ENCODE measurements at places on chromosomes 6 and 20.
A peak's percentile ranks its signal among the peaks of the same experiment; 100 is the strongest.

- H3K4me3 ChIP-seq = no peak overlapping the region
- H3K27ac ChIP-seq = no peak overlapping the region
Measured at GRCh38 chr6:159681191-159681880, 11.7 kb downstream of the SOD2 start.

DNA sequence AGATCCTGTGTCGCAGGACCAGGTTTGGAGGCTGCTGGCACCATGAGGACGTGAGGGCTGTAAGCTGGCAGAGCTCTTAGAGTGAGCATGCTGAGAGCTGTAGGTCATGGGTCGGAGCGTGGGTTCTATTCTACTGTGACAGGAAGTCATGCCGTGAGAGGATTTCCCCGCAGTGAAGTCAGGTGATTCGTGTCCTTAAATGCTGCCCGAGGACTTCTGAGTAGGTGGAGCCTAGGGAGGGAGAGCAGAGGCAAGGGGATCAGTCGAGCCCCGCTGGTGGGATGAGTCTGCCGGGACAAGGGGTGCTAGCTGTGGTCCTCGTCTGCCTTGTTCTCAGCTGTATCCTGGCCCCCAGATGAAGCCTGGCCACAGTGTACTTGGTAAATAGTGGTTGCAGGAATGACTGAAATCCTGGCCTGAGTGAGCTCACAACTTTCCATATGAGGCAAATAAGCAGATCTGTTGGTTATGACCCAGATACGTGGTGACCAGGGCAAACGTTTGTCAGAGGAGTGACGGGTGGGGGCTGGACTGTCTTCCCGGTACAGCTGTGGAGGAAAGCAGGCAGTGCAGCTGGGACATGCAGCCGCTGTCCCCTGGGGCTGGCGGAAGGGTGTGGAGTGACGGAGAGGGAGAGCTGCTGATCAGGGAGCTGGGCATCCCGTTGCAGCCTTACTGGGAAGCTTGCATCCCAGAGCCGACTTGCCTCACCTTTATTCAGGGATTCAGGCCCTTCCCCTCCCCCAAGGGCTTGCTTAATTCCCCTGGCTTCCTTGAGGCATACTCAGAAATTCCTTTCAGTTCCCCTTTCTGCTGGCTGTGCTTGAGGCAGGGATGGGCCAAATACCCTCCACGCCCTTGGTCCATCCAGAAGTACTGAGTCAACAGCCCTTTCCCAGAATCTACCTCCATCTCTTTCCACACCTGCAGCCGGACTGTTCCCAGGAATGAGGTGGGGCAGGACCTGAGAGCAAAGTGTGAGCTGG lies 250.9 kb upstream of the RREB1 start:
- H3K27me3 ChIP-seq = no peaks in the 10 kb centered on the region
- H3K4me1 ChIP-seq = peaks cover 7% of the 10 kb centered on the region
- no peaks in the 10 kb centered on the region for H3K36me3 ChIP-seq
- DNase-seq = no peak
- no peak overlapping the region for H3K4me3 ChIP-seq
- H3K27ac ChIP-seq = no peak overlapping the region

DNA sequence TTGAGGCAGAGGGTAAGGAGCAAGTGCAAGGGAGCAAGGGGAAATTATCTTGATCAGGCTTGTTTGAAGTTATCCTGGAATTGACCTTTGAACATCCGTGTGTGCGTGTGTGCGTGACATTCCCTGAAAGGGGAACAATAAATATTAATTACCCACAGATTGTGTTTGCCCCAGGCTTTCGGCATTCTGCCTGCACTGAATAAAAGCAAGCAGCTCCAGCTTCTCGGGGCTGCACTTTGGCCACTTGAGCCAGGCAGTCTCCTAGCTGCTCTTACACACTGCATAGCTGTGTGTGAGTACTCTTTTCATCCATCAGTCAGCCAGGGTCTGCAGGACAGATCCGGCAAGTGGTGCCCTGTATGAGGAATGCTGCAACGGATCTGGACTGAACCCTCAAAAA lies 107.7 kb upstream of the BTN3A2 start:
- no peak overlapping the region for H3K4me3 ChIP-seq
- H3K36me3 ChIP-seq = no peaks in the 10 kb centered on the region
- peak overlapping the region; percentile 88 for H3K27ac ChIP-seq
- peaks cover 52% of the 10 kb centered on the region for H3K4me1 ChIP-seq

DNA sequence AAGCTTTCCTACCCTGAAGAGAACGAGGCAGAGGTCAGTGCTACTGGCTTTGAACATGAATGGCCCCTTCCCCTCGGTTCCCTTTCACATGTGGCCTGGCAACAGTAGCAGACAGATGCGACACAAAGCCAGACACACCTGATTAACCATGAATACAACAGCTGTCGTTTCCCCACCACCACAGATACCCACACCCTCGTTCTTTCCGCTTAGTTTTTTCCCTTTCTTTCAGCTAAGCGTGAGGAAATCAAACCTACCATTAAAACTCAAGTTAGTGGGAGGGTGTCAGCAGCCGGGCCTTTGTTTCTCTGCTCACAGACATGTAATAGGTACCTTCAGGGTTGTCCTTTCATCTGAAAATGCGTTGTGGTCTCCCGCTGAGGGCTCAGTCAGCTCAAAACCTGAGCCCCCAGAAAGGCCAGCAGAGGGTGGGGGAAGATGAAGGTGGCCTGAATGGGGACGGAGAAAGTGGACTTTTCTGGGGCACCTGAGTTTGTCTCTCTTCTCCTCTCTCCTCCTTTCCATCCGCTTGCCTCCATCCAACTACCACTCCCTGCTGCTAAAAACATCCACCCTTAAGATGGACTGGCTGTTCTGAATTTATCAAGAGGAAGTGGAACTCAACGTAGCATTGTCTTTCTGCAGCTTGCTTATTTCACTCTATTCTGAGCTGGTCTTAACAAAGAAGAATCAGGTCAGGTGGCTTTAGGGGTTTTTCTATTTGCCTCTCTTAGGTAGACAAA lies 516.6 kb upstream of the JARID2 start:
- H3K27me3 ChIP-seq = peaks cover 3% of the 10 kb centered on the region
- H3K4me1 ChIP-seq = peaks cover 5% of the 10 kb centered on the region
- no peak overlapping the region for H3K27ac ChIP-seq

- no peak overlapping the region for H3K27ac ChIP-seq
- H3K27me3 ChIP-seq = no peaks in the 10 kb centered on the region
- no peak for DNase-seq
Measured at GRCh38 chr6:17994019-17994418, 6.6 kb upstream of the KIF13A start.
